ENCODE measurements at places on chromosomes 11 and 22. TPM values are rescaled to one million over a fixed set of nuclear protein-coding genes. Genes with fewer than 3 reads are reported as not detected.

Gene VSIG2
- not detected for total RNA-seq

Gene SLC22A25
- total RNA-seq, result not detected

Gene FAM180B
- not detected for total RNA-seq

Gene SLCO2B1
- 3.3 TPM for total RNA-seq

Gene KIAA1671
- 9.5 TPM for total RNA-seq

All from A549 treated with ZK216348 at 1 μM for 4 hours (cell line).